Esophagus squamous epithelium (tissue), 5 donors: ENCODE measurements at places on chromosomes 7 and 10.

DNA sequence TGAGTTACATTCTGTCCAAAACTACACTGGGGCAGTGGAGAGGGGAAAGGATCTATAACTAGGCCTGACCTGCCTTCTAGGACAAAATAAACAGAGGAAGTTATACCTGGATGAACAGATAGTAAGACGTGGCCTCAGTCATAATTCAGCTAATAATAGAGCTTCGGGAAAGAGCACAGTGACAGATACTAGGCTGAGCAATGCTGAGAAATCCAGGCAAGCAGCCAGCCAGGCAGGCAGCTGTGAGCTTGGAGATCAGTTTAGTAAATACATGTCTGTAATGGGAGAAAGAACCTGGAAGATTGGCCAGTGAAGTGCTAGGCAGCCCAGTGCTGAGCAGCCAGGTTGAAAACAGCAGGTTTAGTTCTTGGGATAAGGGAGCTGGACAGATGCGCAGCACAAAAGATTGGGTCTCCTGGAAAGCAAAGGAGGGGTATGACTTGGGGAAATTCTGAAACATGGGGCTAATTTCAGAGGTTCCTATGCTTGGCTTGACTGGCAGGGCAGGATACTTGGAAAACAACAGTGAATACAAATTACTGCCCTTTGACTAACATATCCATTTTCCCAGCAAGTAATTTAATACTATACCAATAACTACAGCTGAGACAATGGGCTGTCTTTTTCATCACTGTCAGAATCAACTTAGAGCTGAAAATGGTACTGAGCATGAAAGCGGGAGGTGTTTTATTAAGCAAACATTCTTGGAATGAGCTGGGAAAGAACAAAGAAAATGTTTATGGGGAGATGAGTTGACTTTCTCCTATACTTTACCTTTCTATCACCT is 140.8 kb downstream of the DGKB start:
- no peak for DNase-seq

DNA sequence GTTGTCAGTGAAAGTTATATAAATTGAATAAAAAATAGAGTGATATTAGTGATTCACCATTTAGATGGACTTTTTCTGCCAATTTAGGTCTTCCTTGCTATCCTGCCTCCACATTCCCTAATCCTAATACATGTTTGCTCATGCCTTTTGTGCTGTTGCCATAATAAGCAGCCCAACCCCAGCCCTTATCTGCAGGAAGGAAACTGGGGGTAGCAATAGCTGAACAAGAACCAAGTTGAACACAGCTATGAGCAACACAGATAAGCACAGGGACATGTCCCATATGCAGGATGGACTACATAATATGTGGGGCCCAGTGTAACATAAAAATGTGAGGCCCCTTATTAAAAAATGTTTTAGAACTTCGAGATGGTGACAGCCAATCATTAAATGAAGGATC is 91.2 kb upstream of the AHR start:
- DNase-seq, result no peak

DNA sequence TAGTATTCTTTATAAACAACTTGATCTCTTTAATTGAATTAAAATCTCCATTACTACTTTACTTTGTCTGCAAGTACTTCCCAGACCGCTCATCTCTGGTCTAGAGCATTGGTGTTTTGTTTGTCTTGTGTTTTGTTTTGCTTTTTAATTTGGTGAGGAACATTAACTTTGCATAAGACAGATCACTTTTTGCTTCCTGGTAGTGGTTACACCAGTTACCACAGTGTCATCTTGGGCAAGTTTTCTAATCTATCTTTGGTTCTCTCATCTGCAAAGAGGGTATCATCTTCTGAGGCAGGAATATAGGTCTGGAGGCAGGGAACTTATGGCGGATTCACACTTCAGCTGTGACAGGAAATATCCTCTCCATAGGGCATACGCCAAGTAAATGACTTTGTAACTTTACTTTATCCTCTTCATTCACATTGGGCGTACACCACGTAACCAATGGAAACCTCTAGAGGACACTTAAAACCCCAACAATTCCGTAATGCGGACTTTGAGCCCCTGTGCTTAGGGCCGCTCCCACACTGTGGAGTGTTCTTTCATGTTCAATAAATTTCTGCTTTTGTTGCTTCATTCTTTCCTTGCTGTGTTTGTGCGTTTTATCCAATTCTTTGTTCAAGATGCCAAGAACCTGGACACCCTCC is 83.2 kb upstream of the JAZF1 start:
- no peak for DNase-seq

- DNase-seq, result no peak
These were observed 81.3 kb upstream of the CUX1 start for GRCh38 chr7:101736084-101736483.

- DNase-seq, result no peak
These were observed 209.9 kb downstream of the SEMA3E start for GRCh38 chr7:83439026-83439425.

- no peak for DNase-seq
These were observed 283.0 kb upstream of the KLF6 start for GRCh38 chr10:4067931-4068561.

DNA sequence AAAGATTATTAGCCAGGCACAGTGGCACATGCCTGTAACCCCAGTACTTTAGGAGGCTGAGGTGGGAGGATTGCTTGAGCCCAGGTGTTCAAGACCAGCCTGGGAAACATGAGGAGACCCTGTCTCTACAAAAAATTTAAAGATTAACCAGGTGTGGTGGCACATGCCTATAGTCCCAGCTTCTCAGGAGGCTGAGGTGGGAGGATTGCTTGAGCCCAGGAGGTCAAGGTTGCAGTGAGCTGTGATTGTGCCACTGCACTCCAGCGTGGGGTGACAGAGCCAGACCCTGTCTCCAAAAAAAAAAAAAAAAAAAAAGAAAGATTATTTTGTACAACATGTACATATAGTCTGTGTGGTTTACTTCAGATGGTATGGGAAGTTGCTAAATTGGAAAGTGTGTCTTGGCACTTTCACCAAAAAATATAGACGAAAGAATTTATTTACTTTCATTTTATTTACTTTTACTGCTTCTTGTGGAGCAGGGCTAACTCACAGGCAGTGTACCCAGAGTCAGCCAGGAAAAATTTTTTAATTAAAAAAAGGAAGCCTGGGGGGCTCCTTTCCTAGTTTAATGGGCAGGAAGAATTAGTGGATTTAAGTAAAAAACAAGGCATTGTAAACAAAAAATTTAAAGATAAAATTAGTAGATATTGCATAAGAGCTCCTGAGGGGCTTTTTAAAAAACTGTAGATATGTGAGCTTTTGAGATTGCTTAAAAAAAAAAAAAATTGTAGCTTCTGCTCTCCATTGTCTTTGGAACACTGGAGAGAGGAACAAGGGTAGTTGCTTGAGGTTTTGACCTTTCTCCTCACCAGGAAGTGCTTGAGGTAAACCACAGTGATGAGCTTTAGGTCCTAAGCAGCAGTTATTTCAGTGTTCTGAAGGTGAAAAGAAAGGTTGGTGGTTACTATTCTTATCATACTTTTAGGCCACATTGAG is 44.6 kb upstream of the VDAC2 start:
- no peak for DNase-seq

- no peak for DNase-seq
These were observed 4.5 kb upstream of the COPG2 start for GRCh38 chr7:130673066-130673465.

DNA sequence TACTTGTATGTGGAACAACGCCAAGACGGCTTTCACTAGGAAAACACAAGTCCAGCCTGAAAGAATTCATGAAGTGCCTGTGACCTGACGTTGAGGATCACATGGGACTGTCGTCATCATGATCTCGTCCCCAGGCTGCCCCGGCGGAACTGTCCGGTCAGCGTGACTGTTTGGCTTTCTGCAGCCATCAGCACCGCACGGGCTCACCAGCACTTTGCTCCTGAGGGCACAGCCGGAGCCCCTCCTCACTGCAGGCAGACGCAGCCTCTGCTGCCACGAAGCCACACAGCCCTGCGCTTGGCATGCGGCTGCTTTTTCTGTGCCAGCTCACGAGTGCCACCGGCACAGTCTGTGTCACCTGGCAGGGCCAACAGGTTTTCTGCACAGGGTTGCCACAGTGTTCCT is 9.4 kb upstream of the GET4 start:
- DNase-seq, result no peak

GRCh38 chr10:77578583-77579227 is 58.9 kb downstream of the KCNMA1 start:
- no peak for DNase-seq

GRCh38 chr7:28207486-28208158 is 27.0 kb upstream of the JAZF1 start:
- no peak for DNase-seq

GRCh38 chr10:125072794-125073193 is 87.6 kb downstream of the CTBP2 start:
- no peak for DNase-seq
